ENCODE measurements at places on chromosomes 4 and X.
A peak's percentile ranks its signal among the peaks of the same experiment; 100 is the strongest.

DNA sequence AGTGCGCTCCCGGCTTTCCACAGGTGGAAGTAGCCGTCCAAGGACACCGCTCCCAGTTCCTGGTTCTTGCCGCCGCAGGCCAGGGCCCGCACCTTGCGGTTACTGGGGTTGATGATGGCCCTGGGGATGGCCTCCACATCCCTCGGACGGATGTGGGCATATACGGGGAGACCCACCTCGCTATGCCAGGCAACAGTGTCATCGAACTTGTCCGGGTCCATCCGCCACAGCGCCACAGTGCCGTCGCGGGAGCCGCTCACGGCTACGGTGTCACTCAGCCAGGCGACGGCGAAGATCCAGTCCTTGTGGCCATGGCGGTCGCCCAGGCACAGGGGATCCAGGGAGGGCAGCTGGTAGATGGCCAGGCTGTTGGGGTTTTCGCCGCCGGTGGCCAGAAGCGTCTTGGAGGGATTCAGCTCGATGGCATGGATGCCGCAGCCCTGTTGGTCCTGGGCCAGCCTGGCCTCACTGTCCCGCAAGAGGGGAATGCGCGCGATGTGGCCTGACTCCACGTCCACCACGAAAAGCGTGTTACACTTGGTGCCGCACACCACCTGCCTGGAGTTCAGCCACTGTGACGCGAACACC, 795 bp downstream of the DCAF12L1 start:
- DNase-seq: no peak

DNA sequence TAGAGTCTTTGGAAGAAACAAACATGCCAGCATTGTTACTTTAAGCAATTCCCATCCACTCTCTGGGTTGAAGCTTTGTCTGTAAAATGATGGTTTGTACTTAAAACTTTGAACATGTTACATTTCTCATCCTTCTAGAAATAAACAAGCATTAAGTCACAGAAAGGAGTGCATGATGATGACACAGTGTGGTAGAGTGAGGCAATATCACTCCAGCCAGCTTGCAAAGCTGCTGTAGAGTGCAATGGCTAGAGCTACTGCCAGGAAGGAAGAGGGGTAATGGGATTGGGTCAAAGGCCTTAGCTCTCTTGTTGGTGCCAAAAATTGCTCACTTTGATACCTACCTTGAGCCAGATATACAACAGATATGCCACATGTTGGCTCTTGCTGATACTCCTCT, 12.3 kb upstream of the ENOX2 start:
- DNase-seq: no peak

GRCh38 chr4:88002786-88003185, 4.6 kb upstream of the PKD2 start:
- DNase-seq: no peak

DNA sequence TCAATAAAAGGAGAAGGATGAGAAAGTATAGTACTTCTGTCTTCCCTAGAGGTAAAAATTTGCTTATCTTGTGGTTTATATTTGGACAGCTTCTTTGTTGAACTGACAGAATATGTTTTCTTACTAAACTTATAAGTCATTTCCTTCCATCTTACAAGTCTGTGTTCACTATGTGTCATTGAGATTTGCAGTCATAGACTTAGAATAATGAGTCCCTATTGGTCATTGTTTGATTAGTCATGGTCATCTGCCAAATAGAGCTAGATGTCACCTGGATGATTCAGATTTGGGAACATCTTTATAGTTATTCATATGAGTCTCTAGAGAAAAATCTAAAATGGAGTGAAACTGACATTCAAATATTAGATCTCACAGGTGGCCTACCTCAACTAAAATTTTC, 51.5 kb downstream of the SPATA18 start:
- no peak for DNase-seq

DNA sequence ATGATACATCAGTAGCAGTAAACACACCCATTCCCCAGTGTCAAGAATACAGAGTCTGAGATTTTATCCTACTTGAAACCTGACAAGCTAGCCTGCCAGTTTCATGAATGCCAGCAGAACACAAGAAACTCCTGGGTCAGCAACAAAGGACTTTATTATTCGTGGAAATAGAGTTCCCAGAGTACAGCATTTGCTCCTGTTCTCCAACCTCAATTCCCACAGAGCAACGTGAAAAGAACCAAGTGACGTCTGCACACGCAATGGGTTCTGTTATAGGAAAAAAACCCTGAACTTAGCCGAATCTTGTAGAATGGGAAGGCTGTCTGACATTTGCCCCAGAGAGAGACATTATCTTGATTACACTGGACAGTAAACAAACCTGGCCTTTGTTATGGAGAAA, 23.3 kb upstream of the INTU start:
- DNase-seq: no peak

DNA sequence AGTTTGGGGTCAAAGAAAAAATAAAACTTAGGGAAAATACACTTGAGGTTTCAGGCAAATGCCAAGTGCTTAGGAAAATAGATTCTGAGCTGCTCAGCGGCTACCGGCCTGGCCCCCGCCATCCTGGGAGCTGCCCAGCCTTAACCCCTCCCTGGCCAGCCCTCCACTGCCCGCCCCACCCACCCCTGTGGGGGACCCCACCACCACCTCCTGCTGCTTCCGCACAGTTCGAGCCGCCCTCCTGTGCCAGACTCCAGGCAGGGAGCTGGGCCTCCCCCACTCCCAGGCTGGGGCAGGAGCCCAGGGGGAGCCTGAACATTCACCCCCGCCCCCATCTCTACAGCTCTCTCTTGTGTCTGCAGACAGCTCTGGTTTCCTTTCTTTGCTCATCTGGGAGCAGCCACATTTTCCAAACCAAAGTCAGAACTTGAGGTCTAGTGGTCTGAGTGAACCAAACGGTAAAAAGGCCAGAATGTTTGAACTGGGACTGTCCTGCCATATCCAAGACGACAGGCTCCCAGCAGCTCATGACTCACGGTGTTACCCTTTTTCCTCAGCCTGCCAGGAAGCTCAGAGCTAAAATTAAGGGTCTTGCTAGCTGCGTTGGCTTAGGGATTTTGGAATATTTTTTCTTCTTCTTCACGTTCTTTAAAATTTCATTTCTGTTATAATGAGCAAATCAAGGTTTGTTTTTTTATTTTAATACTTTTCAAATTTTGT, 4.7 kb upstream of the FGFR3 start:
- DNase-seq: no peak

- DNase-seq: no peak
Observed at GRCh38 chr4:25938787-25939186, 24.8 kb downstream of the SMIM20 start.

GRCh38 chr4:122612540-122612939, 8.3 kb downstream of the IL21 start:
- no peak for DNase-seq

GRCh38 chr4:111631215-111631999, 513.8 kb upstream of the FAM241A start:
- no peak for DNase-seq

DNA sequence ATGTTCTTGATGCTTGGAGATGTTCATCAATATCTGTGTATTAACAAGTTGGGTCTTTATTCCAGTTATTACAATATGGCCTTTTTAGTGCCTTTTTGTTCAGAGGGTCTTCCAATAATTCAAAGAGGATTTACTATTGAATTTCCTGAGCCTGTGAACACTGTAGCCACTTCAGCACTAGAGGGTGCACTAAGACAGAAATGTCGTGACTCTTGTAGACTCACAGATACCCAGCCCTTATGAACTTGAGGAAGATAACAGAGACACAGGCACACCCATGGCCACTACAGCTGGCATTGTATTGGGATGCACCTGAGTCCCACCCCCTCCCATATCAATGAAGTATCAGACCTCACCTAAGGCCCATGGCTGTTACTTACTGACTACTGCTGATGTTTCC, 54.4 kb upstream of the ACTRT1 start:
- DNase-seq: no peak

- DNase-seq: no peak
Observed at GRCh38 chr4:128477540-128477939, 189.9 kb upstream of the PGRMC2 start.

DNA sequence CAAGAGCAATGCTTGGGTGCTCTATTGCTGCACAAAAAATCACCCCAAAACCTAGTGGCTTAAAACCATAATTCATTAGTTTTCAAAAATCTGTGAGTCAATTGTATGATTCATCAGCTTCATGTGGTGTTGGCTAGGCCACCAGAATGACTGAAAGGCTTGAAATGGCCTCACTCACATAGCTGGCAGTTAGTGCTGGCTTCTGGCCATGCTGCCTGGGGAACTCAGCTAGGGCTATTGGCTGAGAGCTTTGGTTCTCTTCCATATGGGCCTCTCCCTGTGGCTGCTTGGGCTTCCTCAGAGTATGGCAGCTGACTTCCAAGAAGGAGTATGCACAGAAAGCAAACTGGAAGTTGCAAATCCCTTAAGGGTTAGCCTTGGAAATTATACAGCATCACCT, 3.1 kb upstream of the MTMR1 start:
- no peak for DNase-seq

DNA sequence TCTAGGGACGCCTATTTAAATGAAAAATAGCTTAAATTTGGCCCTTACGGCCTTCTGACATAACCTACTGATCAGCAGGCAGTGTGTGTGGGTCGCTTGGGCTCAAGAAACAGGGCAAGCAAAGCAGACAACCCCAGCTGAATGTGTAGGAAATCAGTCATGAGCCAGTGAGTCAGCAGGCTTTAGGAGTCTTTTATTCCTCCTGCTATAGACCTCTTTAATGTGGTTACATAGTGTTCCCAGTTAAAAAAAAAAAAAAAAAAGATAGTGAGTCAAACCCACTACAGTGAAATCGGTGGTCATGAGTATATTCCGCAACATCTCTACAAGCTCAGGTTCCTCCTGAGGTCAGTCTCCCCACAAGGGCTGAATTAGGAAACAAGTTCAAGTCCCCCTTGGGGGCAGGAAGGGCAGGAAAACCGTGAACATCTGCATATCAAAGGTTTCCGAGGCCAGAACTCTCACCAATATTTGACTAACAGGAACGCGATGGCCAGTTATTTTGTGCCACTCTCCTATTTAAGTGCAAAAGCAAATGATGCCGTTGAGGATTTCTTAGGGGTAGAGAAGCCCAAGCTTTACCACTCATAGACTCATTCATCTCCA, 32.7 kb downstream of the ACSL1 start:
- peak; percentile 98 for DNase-seq

GRCh38 chrX:21837056-21837455, 2.4 kb upstream of the MBTPS2 start:
- DNase-seq: no peak

DNA sequence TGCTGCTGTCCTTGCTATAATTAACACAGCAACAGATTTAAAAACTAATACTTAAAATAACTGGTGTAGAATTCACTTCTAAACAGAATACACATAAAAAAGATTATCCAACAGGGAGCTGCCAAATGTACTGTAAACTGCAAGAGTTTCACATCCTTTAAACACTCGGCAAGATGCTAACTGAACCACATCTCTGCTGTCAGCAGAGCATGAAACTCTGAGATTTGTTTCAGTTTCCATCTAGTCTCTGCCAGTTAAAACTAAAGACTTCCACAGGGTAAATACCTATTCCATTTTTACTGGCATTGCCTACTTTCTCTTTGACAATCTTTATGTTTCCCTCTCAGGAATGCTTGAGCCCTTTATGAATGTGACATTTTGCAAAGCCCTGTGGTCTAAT, 127.7 kb downstream of the SLC7A11 start:
- no peak for DNase-seq

- no peak for DNase-seq
Observed at GRCh38 chr4:123705419-123705818, 308.8 kb downstream of the SPRY1 start.

GRCh38 chr4:136810626-136811025, 721.7 kb downstream of the PCDH18 start:
- no peak for DNase-seq

DNA sequence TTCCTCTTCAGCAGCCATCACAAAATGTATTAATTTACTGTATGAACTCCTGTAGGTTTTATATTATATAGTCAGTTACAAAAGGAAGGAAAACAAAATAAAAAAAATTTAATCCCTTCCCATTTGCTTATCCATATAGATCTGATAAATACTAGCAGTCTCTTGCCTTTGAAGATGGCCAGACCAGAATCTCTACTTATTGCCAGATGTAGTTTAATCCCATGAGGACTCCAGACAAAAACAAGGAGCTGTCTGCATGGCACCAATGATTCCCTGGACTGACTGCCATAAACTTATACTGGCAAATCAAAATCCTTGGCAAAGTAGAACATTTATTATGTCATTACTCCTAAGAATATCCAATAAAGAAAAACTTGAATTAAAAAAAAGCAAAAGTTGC, 223.3 kb upstream of the MAB21L2 start:
- DNase-seq: no peak

DNA sequence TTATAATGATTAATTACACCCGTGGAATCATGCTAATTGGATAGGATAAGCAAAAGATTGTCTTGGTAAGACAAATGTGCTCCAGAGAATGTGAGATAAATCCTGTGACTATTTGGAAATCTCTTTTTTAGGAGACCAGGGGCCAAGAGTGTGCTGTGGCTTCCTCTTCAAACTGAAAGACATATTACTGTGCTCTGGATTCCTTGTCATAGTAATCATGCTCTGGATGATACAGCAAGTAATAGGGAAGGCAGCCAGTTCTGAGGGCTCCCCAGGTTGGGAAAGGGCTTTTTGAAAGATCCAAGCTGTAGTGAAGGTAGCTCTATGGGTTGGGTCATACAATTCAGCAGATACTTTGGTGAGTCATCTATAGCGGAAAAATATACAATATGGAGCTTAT, 600.5 kb downstream of the PCDH18 start:
- no peak for DNase-seq

DNA sequence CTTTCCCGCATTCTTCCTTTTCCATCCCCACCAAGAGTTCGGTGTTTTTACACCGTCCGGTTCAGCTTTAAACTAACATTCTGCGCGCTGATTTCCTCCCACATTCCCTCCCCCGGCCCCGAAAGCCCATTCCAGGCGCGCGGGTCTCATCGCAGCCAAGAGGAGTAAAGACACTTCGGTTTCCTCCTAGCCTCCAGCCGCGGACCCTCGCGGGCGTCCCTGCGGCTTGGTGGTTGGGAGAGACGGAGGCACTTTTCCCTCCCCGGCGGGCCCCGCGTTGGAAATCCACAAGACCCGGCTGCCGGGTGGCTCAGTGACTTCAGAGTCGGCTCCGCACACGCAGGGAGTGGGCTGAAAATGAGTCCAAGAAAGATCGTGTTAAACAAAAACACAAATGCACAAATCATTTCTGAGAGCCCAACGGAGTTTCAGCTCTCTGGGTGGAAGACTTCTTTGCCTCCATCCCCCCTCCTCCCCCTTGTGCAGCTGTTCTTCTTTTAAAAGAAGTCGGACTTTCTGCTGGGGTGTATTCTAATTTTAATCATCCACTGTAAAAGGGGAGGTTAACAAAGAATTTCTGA, 2.0 kb upstream of the ARX start:
- no peak for DNase-seq

- DNase-seq: peak; percentile 10
Observed at GRCh38 chr4:73308286-73308685, 49.7 kb upstream of the ANKRD17 start.

- no peak for DNase-seq
Observed at GRCh38 chrX:125883169-125883568, 282.9 kb downstream of the DCAF12L2 start.

DNA sequence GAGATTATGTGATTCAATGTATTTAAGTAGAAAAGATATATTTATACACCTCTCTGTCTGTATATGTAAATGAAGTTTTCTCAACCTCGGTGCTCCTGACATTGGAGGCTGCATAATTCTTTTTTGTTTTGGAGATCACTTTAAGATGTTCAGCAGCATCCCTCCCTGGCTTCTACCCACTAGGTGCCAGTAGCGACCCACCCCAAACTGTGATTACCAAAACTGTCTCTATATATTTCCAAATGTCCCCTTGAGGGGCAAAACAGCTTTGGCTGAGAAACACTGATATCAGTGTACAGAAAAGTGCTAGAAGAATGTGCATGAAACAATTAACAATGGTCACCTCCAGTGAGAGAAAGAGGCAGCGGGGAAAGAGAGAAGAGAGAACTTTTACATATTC, 51.2 kb downstream of the DCX start:
- DNase-seq: no peak
